ENCODE measurements at places on chromosomes 2 and 18.

DNA sequence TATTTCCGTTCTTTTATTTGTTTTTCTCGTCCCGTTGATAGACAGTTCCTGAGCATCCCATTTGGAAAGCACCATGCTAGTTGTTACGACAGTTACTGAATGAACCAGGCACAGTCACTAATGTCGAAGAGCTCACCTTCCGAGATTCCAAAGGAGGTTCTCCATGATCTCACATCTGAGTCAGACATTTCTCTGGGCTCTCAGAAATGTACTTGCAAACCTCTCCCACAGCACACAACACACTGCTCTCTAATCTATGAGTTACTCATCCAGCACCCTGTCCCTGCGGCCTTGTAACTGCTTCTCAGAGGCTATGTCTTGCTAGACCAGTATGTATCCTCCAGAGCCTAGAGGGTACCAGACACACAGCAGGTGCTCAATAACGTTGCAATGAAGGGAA lies 174.7 kb downstream of the DNER start:
- no peak for DNase-seq

DNA sequence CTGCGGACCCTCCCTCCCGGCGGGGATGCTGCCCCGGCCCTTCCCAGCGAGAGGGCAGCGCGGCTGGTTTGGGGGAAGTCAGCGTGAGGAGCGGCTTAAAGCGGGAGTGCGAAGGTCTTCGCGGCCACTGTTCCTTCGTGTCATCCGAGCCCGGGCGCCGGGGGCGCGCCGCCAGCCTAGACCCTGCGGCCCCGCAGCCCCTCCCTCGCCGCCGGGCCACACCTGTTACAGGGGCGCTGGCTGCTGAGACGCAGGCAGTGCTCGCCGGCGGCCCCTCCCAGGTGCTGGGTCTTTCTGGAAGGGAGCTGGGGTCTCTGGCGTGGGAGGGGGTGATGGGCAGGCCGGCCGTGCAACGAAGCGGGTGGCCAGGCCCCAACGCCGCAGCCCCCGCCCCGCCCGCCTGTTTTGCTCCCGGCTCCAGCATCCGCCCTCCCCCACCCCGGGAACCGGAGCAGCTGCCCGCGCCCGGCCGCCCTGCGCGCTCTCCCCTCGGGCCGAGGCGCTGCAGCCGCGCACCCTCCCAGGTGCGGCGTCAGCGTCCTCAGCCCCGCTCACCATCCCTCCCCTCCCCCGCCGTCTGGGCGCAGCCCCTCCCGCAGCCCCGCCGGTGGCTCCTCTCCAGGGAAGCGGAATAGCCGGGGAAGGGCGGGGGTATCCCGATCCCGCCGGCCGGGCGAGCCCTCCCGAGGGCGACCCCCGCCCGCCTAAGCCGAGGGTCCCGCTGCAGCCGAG lies 727 bp downstream of the KIF1A start:
- peak; percentile 82 for DNase-seq

GRCh38 chr2:96142217-96143113 lies 2.8 kb downstream of the DUSP2 start:
- DNase-seq, result no peak

DNA sequence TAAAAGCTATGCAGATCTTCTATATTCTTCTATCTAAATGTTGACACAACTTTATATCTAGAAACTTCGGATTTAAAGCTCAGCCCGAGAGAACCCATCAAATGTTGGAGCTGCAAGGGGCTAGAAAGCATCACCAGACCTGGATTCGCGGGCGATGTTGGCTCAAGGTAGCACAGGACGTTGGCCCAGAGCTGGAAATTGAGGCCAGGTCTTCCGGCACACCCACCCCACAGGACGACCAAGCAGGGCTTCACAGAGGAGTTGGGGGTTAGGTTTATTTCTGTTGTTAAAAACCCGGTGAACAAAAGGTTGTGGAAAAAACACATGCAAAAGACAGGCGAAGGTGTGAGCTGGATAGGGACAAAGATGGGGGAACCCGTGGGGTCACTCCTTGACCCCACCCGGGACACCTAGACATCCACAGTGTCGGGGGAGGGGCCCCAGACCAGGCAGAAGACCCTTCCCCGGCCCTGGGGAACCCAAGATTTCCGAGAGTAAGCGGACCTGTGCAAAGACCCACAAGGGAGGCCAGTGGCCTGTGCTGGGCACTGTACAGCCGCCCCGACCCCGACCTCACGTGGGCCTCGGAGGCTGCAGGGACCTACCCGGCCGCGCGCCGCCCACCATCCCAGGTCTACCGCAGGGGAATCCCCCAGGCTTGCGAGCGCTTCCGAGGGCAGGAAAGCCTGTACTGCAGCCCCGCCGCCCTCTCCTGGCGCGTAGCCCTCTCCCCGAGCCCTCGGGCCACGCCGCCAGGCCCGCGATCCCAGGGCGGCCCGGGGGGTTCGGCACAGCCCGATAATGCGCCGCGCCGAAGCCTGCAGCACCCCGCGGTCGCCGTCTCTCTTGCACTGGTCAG lies 1.8 kb upstream of the AGBL5 start:
- DNase-seq, result no peak

- no peak for DNase-seq
These were observed 118.1 kb upstream of the MAP2 start for GRCh38 chr2:209305746-209306196.

DNA sequence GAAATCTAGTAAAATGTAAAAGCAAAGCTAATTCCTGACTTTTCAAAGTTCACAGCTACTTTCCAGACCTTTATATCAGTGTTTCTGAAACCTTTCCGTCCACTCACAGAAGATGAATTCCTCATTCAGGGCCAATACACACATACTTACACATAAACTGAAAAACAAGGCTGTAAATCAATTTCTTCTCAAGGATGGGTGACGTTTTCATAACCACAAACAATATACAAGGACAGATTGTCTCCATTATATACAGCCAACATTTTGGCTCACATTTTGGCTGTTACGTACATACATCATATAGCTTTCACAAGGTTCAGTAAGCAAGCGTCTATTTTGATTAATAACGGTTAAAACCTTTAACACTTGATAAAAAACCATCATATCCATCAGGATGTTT lies 1.4 kb downstream of the RPRD1A start:
- DNase-seq, result no peak

- DNase-seq, result no peak
These were observed 212.5 kb downstream of the NEDD4L start for GRCh38 chr18:58256316-58257080.

GRCh38 chr2:104046466-104046865 lies 807.4 kb upstream of the POU3F3 start:
- DNase-seq, result no peak

DNA sequence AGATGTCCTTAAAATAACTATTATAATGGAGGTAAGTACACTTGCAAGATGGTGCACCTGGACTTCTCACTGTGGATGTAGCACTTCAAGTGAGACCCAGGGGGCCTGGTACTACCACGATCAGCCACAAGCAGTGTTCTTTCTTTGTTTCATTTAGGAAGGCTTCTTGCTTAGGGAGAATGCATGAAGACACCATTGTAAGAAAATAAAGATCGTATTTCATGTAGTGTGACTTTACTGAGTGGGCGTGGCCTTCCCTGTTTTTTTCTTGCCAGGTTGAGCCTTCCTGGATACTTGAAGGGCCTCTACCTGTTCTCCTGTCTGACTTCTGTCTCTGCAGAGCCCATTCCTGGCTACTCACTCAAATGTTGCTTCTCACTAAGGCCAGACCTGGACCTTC lies 615.6 kb upstream of the SOX11 start:
- DNase-seq, result no peak

DNA sequence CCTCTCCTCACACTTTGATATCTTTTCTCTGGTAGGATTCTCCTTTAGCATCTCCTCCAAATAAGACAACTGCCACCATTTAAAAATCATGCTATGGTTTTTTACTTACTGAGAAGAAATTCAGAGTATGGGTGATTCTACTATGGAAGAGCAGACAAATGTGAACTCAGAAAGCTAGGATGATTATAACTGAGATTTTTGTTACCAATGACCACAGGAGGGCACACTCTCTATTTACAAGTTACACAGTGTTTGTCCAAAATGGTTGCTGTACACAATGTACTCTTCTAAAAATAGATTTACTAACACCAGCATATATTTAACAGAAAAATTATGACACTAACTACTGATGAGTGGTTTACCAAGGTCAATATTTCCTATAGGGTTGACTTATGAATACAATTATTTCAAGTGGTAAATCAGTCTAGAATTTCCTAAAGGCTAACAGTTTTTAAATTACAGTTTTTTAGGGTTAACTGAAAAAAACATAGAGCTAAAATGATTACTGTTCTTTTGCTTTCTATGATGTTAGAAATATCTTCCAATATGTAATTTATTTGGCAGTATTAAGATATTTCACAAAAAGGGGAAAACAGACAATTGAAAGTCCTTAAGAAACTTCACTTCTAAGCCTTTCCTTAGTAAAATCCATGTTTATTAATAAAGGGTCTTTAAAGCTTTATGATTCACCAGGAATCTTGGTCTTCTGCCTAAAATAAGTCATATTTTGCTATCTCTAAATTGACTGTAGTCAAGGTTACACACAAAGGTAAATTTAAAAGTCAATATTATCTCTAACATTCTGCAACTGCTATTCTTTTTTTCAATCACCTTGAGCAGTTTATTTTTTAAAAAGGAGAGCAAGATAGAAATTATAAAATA lies 57.2 kb downstream of the MAP4K3 start:
- DNase-seq, result no peak

DNA sequence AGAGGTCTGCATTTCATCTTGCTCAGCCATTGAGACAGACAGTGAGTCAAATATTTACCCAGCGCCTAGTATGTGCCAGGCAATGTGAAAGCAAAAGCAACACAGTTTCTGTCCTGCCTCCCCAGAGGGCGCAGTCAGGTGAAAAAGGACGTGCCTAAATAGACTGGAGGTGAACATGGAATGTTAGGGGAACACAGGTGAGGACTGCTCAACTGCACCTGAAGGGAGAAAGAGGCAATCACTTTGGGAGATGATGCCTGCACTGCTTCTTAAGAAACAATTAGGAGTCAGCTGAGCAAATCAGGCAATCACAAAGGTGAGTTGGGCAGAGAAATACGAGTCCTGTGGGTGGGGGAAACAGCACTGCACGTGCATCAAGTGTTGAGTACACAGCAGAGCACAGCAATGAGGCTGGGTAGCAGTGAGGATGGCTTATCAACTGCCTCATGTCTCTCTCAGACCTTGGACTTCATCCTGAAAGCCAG lies 218.3 kb upstream of the SMAD7 start:
- DNase-seq, result no peak

DNA sequence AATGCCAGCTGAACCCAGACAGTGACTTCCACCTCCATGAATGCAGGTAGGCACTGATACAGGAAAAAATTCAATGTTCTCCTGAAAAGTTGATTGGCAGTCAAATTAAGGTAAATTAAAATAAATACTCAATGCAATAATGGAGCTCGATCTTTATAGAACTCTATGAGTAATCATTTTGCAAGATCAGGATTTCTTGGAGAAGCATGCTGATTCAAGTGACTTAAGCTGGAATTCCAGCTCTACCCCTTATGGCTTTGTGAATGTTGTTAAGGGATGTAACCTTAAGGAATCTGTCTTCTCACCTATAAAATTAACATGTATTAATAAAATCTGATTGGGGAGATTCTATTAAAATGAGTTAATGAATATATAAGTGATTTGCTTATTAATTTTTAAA lies 145.1 kb downstream of the QPCT start:
- DNase-seq, result no peak

DNA sequence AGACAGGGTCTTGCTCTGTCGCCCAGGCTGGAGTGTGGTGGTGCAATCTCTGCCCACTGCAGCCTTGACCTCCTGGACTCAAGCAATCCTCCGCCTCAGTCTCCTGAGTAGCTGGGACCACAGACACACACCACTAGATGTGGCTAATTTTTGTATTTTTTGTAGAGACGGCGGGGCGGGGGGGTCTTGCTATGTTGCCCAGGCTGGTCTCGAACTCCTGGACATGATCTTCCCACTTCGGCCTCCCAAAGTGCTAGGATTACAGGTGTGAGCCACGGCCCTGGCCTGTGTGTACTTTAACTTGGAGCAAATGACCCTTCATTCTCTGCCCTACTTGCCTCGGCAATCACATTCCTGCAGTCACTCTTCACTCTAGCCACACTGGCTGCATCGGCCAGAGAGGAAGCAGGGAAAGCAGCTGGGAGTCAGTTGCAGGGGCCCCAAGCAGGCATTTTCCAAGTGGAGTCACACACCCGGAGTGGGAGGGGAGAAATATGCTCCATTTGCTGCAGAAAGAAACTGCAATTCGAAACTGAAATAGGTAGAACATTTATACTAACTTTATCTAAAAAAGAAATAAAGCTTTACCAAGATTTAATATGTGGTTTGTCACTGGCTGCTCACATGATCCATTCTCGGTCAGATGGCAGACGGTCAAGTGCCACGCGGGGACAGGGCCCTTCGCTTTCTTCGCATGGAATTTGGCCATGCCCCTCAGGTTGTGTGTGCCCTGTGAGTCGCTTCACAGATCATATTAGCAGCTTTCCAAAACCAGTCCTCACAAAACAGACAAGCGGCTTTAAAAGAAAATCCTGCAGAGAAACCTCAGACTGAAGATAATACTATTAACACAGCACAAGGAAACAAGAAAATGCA lies 37.1 kb downstream of the FAM161A start:
- no peak for DNase-seq

DNA sequence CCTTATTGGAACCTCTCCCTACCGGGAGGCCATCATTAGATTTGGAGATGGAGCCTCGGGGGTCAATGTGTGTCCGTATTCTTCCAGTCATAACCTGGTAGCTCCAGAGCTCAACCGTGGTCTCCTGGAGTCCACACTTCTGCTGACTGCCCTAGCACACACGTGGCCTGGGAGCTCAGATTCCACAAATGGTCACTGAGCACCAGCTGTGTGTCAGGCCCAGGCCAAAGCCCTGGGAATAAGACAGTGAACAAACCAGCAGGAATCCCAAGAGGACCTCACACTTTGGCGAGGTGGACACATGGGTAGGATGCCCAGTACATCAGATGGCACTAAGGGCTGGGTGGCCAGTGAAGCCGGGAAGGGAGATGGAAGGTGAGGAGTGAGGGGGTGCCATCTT lies 15.5 kb downstream of the GYPC start:
- no peak for DNase-seq

DNA sequence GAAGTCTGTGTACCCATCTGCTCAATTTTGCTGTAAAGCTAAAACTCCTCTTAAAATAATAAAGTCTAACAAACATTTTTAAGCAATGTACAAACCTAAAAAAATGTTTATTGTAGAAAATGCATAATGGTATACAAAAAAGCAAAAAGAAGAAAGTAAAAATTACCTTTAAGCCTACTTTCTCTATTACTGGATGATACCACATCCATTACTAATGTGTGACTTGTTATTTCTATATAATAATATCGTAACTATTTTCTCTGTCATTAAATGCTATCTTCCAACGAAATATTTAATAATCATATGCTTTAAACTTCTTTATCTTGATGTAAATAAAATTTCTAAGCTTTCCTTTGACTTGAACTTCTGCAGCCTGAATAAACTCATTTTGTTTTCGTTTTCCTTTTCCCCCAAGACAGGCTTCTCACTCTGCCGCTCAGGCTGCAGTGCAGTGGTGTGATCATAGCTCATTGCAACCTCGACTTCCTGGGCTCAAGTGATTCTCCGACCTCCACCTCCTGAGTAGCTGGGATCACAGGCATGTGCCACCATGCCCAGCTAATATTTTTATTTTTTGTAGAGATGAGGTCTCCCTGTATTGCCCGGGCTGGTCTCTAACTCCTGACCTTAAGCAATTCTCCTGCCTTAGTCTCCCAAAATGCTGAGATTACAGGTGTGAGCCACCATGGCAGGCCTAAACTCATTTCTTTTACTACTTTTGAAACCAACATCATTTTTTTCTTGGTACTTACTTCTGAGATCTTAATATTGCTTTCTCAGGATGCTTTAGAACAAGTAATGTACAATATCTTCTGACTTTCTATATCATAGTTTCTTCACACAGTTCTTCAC lies 18.1 kb upstream of the DNAH7 start:
- no peak for DNase-seq

GRCh38 chr2:164917296-164917903 lies 37.9 kb downstream of the SLC38A11 start:
- no peak for DNase-seq

All from caudate nucleus (tissue), 63 donors.